ENCODE measurements at places on chromosomes 5 and 9.

DNA sequence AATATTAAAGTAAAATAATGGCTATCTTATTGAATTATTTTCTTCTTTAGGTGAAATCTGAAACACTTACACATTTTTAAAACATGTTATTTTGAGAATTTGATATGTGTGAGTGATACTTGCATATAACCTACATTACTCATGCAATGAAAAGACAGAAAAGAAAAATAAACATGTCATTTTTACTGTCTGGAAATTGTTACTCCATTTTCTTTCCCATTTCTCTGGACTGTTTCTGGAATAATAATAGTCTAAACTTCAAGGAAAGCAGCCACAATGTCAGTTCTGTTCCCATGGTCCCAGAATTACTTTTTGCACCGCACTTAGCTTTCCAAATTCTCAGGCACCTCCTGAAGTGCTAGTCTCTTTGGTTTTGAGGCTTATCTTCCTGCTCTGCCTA is 145.5 kb downstream of the PRR16 start:
- DNase-seq = no peak

DNA sequence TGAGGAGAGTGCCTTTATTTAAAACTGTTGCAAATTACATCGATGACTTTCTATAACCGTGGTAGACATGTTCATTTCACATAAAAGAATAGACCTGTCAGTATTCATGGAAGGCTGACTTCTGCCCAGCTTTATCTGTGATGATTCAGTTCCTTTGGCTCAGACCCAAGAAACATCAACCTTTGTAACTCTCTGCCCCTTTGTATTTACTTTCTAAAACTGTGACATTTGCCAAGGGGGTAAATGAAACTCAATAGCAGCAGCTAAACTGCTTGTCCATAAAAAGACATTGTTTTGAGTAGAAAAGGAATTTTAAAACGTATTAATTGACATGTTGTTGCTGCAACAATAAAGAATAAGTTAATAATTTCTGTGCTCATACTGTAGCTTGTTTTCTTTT is 137.8 kb upstream of the ANKH start:
- DNase-seq = no peak

DNA sequence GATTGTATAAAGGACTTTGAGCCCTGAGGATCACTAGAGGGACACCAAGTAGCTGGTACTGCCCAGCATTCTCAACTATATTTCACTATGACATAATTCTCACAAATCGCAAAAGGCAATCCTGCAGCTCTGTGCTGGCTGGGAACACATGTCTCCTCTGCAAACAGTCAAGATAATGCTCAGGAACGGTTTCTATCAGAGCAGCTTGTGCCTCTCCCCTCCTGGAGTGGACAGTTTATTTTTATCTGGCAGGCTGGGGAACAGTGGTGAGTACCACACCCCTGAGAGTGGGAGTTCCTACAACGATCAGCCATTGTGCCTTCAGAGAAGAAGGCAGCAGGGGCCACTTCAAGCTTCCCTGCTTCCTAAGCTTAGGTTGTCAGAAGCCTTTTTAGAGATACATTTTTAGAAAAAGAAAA is 65.8 kb downstream of the ERAP1 start:
- DNase-seq = no peak

GRCh38 chr9:91305596-91306295 is 56.0 kb downstream of the AUH start:
- DNase-seq = no peak

DNA sequence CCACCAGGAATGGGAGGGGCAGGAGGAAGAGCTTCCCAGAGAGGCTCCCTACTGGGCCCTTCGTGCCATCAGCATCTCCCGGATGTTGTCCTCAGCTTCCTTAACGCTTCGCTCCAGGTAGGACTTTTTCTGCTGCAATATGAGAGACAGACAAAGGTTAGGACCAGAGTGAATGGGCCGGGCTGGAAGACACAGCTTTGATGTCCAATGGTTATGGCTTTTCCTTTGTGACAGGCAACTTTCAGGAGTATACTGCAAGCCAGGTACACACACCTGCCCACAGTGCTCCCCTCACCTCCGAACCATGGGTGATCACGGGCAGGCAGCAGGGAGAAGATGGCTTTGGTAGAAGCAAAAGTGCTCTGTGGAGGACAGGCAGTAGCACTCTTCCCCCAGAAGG is 57.0 kb downstream of the PFDN1 start:
- DNase-seq = no peak

DNA sequence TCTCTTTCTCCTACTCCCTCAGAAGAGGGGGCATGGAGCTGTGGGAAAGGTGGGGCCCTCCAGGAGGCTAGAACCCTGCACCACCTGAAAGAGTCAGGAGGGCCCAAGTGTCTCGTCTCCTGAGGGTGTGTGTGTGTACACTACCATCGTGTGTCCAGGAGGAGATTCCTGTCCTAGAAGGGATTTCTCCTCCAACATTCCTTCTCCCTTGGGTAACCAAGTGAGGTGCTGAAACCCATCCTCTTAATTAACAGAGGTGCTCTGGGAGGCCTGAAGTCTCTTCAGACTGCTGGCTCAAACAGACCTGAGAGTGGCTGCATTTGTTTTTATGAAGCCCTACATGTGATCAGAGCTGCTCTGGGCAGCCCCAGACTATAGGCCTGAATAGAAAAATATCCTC is 61.1 kb upstream of the FAM169A start:
- DNase-seq = no peak

- no peak for DNase-seq
Observed at GRCh38 chr5:139686706-139687441, 38.7 kb downstream of the CXXC5 start.

DNA sequence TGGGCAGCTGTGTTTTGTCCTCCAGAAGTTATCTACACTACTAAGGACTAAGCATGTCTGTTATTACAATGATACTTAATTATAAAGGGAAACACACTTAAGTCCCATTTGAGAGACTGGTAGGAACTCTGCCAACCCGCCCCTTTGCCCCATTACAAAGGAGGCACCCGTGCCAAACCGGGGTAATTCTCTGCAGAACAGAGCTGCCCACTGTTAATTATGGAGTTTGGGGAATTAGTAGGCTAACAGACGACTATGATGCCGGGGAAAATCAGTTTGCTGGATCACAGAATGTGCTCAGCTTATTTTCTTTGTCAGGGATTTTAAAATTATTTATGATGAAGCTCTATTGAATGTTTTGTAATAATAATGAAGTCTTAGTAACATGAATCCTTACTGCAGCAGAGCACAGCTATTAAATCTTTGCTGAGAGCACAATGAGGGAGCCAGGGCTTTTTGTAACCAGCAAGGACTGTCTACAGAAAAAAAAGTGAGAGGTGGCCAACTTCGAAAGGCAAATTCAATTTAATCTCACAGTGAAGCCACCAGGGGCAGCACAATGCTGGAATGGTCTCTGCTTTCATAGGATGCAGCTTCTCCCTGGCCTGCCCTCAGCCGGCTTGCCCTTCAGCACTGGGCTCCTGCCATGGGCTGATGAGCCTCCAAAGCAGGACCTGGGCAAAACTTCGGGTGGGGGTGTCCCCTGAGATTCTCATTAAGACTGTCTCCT is 134.5 kb downstream of the GNAQ start:
- peak; percentile 13 for DNase-seq

- DNase-seq = no peak
Observed at GRCh38 chr5:16544607-16545374, 72.0 kb downstream of the RETREG1 start.

All from natural killer cell (primary cell).